Aortic smooth muscle cell (primary cell): ENCODE measurements at places on chromosomes 3 and 15. TPM values are rescaled to one million over a fixed set of nuclear protein-coding genes. Genes with fewer than 3 reads are reported as not detected.

Gene HIGD1A
- 169 and 198 TPM in 2 replicates for total RNA-seq

Gene TPRG1
- total RNA-seq: 0.31 and 0.40 TPM in 2 replicates

Gene MESP2
- total RNA-seq: 0.25 and 0.53 TPM in 2 replicates

Gene MAGI1
- total RNA-seq: 10.6 and 11.0 TPM in 2 replicates

Gene CLDN16
- total RNA-seq: not detected in 2 replicates

Gene PRTG
- 0.40 and 0.62 TPM in 2 replicates for total RNA-seq

Gene CPNE9
- not detected in 2 replicates for total RNA-seq

Gene ACOX2
- total RNA-seq: 25.6 and 27.1 TPM in 2 replicates

Gene C3orf20
- 0.13 TPM in 1 of 2 replicates, not detected in the other for total RNA-seq

Gene SOX2
- total RNA-seq: not detected in 2 replicates

Gene MRAS
- 39.7 and 42.7 TPM in 2 replicates for total RNA-seq

Gene GCSAM
- total RNA-seq: not detected in 2 replicates

Gene MCF2L2
- total RNA-seq: 0.31 and 2.4 TPM in 2 replicates

Gene OIP5
- 3.7 and 4.9 TPM in 2 replicates for total RNA-seq

Gene CD200R1
- total RNA-seq: 0.06 TPM in 1 of 2 replicates, not detected in the other

Gene KCNAB1
- 1.9 and 6.6 TPM in 2 replicates for total RNA-seq

Gene ATP6V1A
- 127 and 128 TPM in 2 replicates for total RNA-seq

Gene NPAP1
- total RNA-seq: not detected in 2 replicates

Gene RPP25
- total RNA-seq: 6.7 and 7.9 TPM in 2 replicates

Gene GALNT15
- 2.8 and 11.5 TPM in 2 replicates for total RNA-seq

Gene ANKRD34C
- not detected in 2 replicates for total RNA-seq

Gene SLC24A5
- not detected in 2 replicates for total RNA-seq

Gene PCLAF
- total RNA-seq: 18.5 and 38.1 TPM in 2 replicates

Gene ADAMTS17
- 15.1 and 15.2 TPM in 2 replicates for total RNA-seq

Gene RAD54L2
- total RNA-seq: 11.8 and 13.3 TPM in 2 replicates

Gene RBPMS2
- under 0.01 TPM in 1 of 2 replicates, not detected in the other for total RNA-seq

Gene PIF1
- 7.5 and 8.1 TPM in 2 replicates for total RNA-seq

Gene NME9
- total RNA-seq: not detected in 2 replicates

Gene CALML4
- total RNA-seq: 1.6 and 2.9 TPM in 2 replicates

Gene C3orf49
- not detected in 2 replicates for total RNA-seq

Gene CNTN3
- total RNA-seq: 3.4 and 14.7 TPM in 2 replicates

Gene MEX3B
- total RNA-seq: 1.6 and 2.5 TPM in 2 replicates

Gene SNTN
- total RNA-seq: not detected in 2 replicates

Gene TARS3
- total RNA-seq: 8.2 and 10.2 TPM in 2 replicates

Gene GOLGA8R
- total RNA-seq: 3.4 and 3.6 TPM in 2 replicates

Gene DUOXA2
- total RNA-seq: not detected in 2 replicates

Gene SYNPR
- not detected in 2 replicates for total RNA-seq

Gene LYZL4
- total RNA-seq: not detected in 2 replicates

Gene FGF12
- total RNA-seq: 0.12 and 0.13 TPM in 2 replicates

Gene PLXND1
- 131 and 204 TPM in 2 replicates for total RNA-seq

Gene FBLN2
- total RNA-seq: 461 and 547 TPM in 2 replicates

Gene XIRP1
- total RNA-seq: not detected in 2 replicates
